ENCODE measurements at places on chromosomes 13 and 19.

- no peaks in the 10 kb centered on the region for H3K4me1 ChIP-seq
- no peaks in the 10 kb centered on the region for H3K36me3 ChIP-seq
- no peaks in the 10 kb centered on the region for H3K27me3 ChIP-seq
- no peak overlapping the region for H3K4me3 ChIP-seq
- H3K27ac ChIP-seq = no peak overlapping the region
- DNase-seq = no peak
These were observed 25.3 kb upstream of the TBC1D4 start for GRCh38 chr13:75507027-75508001.

- DNase-seq = no peak
- no peak overlapping the region for H3K4me3 ChIP-seq
- no peak overlapping the region for H3K27ac ChIP-seq
- no peaks in the 10 kb centered on the region for H3K4me1 ChIP-seq
These were observed 265.6 kb downstream of the TDRD3 start for GRCh38 chr13:60662595-60662994.

- H3K4me3 ChIP-seq = no peak overlapping the region
- DNase-seq = no peak
- no peaks in the 10 kb centered on the region for H3K4me1 ChIP-seq
- H3K27me3 ChIP-seq = no peaks in the 10 kb centered on the region
- no peaks in the 10 kb centered on the region for H3K36me3 ChIP-seq
These were observed 9.9 kb upstream of the CEACAM20 start for GRCh38 chr19:44539236-44539826.

DNA sequence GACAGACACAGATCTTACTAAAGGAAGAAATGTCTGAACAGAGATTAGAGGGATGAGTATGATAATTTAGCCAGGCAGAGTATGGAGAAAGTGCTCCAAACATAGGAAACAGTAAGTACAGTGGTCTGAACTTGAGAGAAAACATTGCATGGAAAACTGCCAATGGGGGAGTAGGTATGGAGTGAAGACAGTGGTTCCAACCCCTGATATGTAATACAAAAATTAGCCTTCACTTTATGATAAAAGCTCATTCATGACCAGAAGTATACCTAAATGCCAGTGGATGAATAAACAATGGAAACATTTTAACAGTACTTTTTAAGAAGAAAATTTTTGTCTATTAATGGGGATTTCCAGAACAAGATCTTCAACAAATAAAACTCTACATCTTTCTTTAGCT is 334.0 kb downstream of the DIAPH3 start:
- H3K36me3 ChIP-seq = no peaks in the 10 kb centered on the region
- no peaks in the 10 kb centered on the region for H3K27me3 ChIP-seq
- H3K4me1 ChIP-seq = no peaks in the 10 kb centered on the region
- no peak for DNase-seq

DNA sequence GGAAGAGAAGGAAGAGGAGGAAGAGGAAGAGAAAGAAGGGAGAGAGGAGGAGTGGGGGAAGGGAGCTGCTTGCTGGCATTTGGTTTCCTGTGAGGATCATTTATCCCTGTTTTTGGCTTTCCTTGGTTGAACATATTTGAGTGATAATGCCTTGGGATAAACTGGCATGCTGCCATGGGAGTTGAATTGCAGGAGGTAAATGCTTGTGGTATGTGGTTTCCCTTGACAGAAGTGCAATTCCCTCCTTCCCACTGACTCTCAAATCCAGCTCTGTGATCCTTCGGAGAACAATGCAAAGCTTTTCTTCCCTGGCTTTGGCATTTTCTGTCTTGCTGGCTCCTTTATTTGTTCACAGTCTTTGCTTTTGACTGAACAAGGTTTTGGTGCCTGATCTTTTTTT is 27.2 kb upstream of the CBY2 start:
- no peak overlapping the region for H3K4me3 ChIP-seq
- H3K4me1 ChIP-seq = no peaks in the 10 kb centered on the region
- no peak overlapping the region for H3K27ac ChIP-seq
- no peaks in the 10 kb centered on the region for H3K36me3 ChIP-seq
- no peak for DNase-seq

GRCh38 chr13:106942563-106942962 is 374.6 kb upstream of the ARGLU1 start:
- no peaks in the 10 kb centered on the region for H3K27me3 ChIP-seq
- H3K4me1 ChIP-seq = no peaks in the 10 kb centered on the region
- no peak for DNase-seq
- H3K27ac ChIP-seq = no peak overlapping the region
- H3K4me3 ChIP-seq = no peak overlapping the region

DNA sequence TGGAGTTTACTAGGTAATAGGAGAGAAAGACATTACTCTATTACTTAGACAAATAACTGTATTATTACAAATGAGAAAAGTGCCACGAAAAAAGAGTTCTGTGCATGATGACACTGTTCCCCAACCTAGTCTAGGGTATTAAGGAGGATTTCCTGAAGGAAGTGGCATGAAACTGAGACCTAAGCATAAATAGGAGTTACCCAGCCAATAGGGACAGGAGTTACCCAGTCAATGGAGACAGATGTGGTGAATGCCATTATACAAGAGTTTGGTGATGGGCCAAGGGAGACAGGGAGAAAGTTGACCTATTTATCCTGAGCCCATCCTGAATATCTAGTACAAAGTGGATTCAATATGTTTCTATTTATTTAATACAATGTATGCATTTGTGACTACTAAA is 65.4 kb downstream of the KL start:
- H3K27ac ChIP-seq = no peak overlapping the region
- H3K4me1 ChIP-seq = no peaks in the 10 kb centered on the region
- no peaks in the 10 kb centered on the region for H3K27me3 ChIP-seq
- no peak for DNase-seq
- no peak overlapping the region for H3K4me3 ChIP-seq

DNA sequence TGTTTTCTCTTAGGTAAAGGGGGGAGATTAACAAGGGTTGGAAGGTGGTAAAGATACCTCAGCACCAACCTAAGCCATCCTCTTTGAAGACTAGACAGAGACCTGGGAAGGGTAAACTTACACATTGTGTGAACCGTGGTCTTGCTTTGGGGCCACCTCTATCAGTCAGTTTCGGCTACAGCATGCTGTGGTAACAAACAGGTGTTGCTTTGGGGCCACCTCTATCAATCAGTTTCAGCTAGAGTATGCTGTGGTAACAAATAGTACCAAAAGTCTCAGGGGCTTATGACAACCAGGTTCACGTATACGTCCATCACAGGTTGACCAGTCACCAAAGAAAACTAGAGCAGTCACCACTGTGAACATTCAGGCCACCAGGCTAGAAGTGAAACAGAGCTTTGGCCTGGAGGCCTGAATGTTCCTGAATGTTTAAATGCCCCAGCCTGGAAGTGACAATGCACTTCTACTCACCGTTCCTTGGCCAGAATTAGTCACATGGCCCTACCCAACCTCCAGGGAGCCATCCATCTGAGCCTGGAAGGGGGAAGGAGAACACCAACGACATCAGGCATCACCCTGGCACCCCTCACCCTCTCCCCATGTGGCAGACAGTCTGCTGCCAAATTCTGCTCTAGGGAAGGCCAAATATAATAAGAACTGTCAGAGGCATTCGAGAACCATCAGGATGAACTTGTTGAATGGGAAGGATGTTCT is 3.8 kb downstream of the FXYD7 start:
- H3K36me3 ChIP-seq = no peaks in the 10 kb centered on the region
- H3K27ac ChIP-seq = no peak overlapping the region
- H3K4me1 ChIP-seq = no peaks in the 10 kb centered on the region
- no peak for DNase-seq
- H3K27me3 ChIP-seq = no peaks in the 10 kb centered on the region

DNA sequence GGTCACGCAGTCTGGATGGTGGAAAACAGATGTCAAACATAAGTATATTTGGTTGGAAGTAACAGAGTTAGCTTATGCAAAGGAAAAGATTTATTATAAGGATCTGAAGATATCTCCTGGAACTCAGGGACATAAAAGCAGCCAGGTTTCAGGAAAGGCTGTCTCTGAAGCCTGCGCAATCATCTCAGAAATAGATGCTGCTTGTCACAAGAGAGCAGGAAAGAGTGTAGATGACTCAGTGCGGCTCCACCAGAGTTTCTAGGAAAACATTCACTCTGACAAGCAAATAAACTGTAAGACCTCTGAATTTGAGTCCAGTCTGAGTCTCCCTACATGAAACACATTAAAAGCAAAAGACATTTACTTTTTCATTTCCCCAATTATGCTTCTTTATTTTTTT is 220.4 kb upstream of the HTR2A start:
- H3K36me3 ChIP-seq = no peaks in the 10 kb centered on the region
- DNase-seq = no peak
- no peaks in the 10 kb centered on the region for H3K27me3 ChIP-seq
- no peaks in the 10 kb centered on the region for H3K4me1 ChIP-seq

GRCh38 chr19:1941146-1942077 is at the start of gene CSNK1G2:
TSS of gene CSNK1G2 (plus strand) at chr19:1941172. CDS start at chr19:1969773, 28,601 bp downstream.
- H3K27ac ChIP-seq = peak within 1 kb of the TSS; percentile 91
- H3K4me3 ChIP-seq = peak within 1 kb of the TSS; percentile 86
- DNase-seq = peak; percentile 39

GRCh38 chr19:11435833-11436313 is 438 bp downstream of the PRKCSH start:
- no peaks in the 10 kb centered on the region for H3K27me3 ChIP-seq
- H3K27ac ChIP-seq = peak overlapping the region; percentile 70
- no peak for DNase-seq
- H3K4me1 ChIP-seq = peaks cover 13% of the 10 kb centered on the region

DNA sequence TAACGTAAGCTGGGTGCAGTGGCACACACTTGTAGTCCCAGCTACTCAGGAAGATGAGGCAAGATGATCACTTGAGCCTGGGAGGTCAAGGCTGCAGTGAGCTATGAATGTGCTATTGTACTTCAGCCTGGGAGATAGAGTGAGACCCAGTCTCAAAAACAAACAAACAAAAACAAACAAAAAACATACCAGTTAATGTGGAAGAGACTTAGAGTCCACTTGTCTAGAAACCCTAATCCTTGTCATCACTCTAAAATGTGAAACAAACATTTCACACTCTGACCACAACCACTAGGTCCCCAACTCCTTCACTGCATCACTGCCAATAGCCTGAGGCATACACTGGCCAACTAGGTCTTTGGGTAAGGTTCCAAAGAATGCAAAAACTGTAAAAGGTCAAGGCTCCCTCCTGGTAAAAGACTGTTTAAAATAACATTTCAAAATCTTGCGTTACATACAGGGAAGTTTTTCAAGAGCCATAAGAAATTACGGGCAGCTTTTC is 28.6 kb upstream of the CYP2B6 start:
- H3K4me1 ChIP-seq = no peaks in the 10 kb centered on the region
- DNase-seq = no peak
- no peaks in the 10 kb centered on the region for H3K27me3 ChIP-seq

DNA sequence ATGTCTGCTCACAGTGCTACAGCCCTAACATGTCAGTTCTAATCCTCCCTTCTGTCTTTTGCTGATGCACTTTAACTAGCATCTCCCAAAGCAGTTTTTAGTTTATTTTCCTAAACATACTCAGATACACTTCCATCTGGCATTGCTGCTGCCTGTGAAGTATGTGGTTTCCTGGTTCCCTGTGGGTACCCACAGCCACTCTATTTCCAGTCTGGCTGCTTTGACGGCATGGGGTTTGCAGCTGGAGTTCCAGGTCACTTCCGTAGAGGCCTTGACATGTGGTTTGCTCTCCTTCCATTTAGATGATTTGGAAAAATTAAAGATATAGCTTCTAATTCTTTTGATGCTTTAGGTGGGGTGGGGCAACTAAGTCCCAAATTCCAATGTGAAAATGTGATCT is 375.5 kb downstream of the PCDH20 start:
- H3K4me1 ChIP-seq = no peaks in the 10 kb centered on the region
- H3K27ac ChIP-seq = no peak overlapping the region
- H3K4me3 ChIP-seq = no peak overlapping the region
- no peaks in the 10 kb centered on the region for H3K27me3 ChIP-seq
- no peaks in the 10 kb centered on the region for H3K36me3 ChIP-seq
- DNase-seq = no peak

- H3K36me3 ChIP-seq = no peaks in the 10 kb centered on the region
- no peaks in the 10 kb centered on the region for H3K27me3 ChIP-seq
- no peaks in the 10 kb centered on the region for H3K4me1 ChIP-seq
- H3K27ac ChIP-seq = no peak overlapping the region
- no peak for DNase-seq
These were observed 24.0 kb downstream of the UTP14C start for GRCh38 chr13:52048516-52048915.

- no peak overlapping the region for H3K4me3 ChIP-seq
These were observed 205.1 kb upstream of the STARD13 start for GRCh38 chr13:33490461-33491327.

DNA sequence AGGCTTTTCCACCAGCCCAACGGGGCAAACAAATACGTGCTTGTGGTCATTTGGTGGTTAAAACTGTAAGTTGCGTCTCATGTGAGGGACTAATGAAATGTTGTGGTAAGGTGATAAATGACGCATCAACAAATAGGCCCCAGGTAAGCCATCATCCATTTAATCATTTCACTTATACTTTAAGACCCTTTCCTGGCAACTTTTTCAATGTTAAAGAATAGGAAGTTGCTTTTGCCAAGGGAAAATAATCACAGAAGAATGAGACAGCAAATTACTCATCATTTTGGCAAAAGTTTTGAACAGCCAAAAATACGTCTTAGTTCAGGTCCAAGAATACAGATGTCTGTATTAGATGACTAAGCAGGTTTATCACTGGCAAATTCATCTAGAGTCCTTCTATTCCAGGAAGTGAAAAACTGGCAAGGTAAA is 660.4 kb downstream of the SLITRK1 start:
- H3K4me3 ChIP-seq = no peak overlapping the region
- no peaks in the 10 kb centered on the region for H3K27me3 ChIP-seq
- DNase-seq = no peak
- no peak overlapping the region for H3K27ac ChIP-seq
- H3K4me1 ChIP-seq = no peaks in the 10 kb centered on the region

GRCh38 chr13:100645382-100645781 is 29.2 kb downstream of the TMTC4 start:
- H3K4me3 ChIP-seq = no peak overlapping the region
- no peaks in the 10 kb centered on the region for H3K4me1 ChIP-seq
- no peak overlapping the region for H3K27ac ChIP-seq
- H3K36me3 ChIP-seq = peaks cover 5% of the 10 kb centered on the region
- H3K27me3 ChIP-seq = no peaks in the 10 kb centered on the region

GRCh38 chr13:44435142-44435918 is 61.7 kb downstream of the SERP2 start:
- no peaks in the 10 kb centered on the region for H3K27me3 ChIP-seq
- H3K4me3 ChIP-seq = peak overlapping the region; percentile 45
- H3K4me1 ChIP-seq = peaks cover 10% of the 10 kb centered on the region
- peak overlapping the region; percentile 86 for H3K27ac ChIP-seq
- no peaks in the 10 kb centered on the region for H3K36me3 ChIP-seq
- DNase-seq = peak; percentile 96
